ENCODE measurements at places on chromosomes 13 and 19.

- DNase-seq: peak; percentile 20
Measured at GRCh38 chr19:18112989-18113478, 15.5 kb downstream of the MAST3 start.

DNA sequence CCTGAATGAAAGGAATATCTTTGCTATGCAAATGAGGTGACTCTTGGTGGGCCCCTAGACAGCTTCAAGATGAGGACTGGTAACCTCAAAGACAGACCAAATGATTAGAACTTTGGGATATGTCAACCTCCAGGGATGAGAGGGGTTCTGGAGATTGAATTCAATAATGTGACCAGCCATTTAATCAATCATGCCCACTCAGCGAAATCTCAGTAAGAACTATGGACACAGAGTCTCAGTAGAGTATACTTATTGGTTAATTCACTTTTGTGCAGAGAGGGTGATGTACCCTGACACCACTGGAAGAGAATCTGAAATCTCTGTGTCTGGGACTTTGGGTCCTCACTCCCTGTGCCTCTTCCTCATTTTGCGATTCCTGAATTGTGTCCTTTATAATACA lies 662.8 kb downstream of the OLFM4 start:
- no peak for DNase-seq

DNA sequence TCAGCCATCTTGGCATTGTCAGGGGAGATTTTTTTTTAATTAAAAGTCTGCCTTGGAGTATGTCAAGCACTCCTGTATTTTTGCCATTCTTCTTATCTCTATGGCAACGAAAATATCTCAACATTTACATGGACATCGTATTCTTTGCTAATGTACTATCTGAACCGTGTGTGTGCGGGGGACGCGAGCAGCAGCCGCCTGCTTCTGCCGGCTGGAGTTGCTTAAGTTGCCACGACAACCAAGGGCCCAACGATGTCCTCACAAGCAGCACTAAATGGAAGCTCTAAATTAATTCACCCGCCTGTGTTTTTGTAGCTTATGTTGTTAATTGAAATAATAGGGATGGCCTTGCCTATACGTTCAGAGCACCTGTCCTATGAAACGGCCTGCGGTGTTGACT lies 309.5 kb downstream of the TEX29 start:
- no peak for DNase-seq

DNA sequence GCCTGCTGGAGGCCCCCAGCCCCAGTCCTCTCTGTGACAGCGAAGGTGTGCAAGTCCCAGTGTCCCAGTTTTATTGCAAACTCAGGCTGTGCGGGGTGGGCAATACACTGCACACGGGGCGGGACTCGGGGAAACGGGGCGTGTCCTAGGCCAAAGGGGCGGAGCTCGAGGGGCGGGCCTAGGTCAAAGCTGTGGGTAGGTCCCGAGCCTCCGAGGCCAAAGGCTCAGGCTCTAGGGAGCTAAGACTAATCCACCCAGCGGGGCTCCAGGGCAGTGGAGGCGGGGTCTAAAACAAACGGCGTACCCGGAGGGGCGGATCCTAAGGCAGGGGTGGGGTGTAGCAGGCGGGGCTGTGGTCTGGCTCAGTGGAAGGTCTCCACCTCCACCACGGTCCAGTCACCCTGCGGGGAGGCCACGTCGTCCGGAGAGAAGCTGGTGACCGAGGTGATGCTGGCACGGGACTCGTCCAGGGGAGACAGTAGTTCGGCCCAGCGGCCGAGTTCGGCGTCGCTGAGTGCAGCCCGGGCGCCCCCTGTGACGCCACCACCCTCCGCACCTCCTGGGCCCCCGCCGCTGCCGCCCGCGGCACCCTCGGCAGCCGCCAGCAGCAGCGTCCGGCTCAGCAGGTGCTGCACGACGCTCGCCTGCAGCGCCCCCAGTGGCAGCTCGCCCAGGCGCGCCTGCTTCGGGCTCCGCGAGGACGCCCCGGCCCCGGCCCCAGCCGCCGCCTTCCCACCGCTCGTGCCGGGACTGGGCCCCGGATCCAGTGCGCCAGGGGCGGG lies 5.3 kb downstream of the PRR36 start:
- no peak for DNase-seq

DNA sequence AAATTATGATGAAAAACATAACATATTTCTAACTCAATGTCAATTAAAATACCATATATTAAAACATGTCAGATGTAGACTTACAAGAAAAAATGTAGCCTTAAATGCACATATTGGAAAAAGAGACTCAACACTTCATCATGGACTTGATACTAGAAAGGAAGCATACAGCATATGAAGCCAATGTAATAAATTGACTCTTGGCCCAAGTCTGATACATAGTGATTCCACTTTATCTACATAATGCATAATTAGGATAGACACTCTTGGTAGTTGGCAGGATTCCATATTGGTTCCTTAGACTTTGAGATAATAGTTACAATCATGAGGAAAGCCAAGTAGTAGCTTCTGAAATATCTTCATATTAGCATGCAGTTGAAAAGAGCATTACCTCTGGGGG lies 1067.0 kb downstream of the PCDH17 start:
- DNase-seq: no peak

GRCh38 chr19:45235485-45235884 lies 9.7 kb downstream of the EXOC3L2 start:
- DNase-seq: no peak

DNA sequence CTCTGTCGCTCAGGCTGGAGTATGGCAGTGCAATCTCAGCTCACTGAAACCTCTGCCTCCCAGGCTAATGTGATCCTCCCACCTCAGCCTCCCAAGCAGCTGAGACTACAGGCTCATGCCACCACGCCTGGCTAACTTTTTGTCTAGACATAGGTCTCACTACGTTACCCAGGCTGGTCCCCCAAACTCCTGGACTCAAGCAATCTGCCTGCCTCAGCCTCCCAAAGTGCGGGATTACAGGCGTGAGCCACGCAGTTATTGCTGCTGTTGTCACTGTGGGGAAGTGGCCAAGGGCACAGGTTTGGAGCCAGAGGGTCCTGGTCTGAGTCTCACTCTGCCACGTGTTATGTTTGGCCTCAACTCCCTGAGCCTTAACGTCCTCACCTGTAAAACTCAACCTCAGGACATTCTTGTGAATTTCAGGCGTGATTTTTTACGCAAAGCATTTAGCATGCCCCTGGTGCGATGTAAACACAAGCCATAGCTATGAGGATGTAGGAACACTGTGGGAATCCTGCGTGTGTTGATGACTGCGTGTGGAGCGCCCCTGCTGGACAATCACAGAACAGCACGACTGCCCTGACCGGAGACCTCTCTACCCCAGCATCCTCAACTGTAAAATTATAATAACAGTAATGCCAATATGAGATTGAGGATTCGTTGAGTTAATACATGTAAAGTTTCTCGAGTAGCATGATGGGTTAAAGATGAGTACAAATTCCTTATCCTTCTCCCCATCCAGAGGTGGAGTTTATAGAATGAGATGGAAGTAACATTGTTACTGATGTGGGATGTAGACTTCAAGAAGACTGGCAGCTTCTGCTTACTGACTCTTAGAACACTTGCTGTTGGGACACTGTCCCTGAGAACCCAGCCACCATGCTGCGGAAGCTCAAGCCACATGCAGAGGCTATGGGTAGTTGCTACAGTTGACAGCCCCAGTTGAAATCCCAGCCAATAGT lies 41.8 kb upstream of the PNMA8B start:
- DNase-seq: no peak

DNA sequence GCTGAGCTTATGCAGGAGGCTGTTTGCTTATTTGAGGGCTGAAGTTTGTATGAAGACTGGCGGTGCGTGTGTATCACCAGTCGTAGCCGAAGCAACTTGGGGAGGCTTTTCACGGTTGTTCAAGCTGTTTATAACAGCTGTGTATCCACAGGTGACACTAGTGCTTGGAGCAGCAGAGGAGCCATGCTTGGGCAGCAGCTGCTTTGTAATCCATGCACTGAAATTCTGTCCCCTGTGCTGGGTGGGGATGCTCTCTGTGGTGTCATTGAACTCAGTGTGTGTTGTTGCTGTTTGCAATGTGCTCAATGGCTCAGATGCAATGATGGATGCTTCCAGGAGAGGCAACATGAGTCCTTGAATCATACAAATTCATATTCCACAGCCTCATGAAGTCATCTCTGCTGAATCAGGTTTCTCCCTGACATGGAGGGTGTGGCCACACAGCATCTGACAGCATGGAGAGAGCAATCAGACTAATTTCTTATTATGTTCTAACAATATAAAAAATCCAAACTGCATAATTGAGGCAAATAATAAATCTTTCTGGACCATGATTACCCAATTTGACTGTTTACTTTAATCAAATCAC lies 18.8 kb upstream of the GTF3A start:
- no peak for DNase-seq

- DNase-seq: no peak
Measured at GRCh38 chr13:18991060-18991459, 190.6 kb downstream of the TUBA3C start.

DNA sequence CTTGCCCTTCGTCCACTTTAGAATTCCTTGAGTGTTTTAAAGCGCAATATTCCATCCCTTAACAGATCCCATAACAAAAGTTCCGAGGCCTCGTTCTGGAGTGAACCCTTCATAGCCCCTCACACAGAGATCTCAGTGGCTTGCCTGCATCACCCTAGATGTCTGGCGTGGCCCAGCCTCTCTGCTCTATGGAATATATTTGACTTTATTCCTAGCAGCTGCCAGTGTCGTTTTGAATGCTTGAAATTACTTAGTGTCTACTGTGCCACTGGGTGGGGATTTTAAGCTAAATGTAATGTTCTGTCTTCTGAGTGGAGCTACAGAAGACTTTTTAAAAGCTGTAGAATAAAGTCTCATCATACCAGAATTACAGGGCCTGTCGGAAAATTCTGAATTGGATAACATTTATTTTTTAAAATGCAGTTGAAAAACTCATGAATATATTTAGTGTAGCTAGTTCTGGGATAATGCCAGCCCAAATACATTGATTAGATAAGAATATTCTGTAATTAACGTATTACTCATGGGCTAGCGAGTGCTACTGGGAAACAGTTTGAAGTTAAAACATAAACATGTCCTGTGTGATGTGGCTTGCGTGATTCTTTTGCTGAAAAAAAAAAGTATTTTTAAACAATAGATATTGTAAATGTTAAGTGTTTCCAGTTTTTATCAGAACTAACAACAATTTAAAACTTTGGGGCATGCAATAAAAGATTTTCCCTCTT lies 111.8 kb downstream of the ESD start:
- no peak for DNase-seq

DNA sequence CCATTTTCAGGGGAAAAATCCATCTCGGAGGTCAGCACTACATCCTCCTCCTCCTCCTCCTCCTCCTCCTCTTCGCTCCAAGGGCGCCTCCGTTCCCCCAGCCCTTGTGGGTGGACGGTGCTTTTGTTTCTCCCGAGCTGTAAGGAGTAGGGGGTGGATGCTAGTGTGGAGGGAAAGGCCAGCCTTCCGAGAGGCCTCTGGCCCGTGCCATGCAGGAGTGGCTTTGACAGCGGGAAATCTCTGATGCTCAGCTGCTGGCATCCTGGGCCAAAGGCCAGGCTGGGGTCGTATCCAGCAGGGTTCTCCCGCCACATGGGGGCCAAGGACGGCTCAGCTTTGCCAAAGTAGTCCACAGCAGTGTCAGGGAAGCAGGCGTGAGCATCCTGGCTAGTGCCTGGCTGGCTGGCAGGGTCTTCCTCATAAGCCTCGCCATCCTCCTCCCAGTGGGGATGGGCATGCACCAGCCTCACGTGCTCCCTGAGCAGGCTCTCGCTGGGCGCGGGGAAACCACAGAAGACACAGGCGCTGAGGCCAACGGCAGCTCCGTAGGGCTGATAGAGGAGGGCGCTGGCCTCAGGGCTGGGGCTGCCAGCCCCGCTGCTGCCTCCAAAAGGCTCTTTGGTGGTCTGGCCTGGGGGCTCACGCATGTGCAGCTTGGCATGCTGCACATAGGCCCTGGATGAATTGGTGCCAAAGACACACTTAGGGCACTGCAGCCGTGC lies 10.5 kb downstream of the WIZ start:
- DNase-seq: no peak
